Nucleus accumbens (tissue), 56 donors: ENCODE measurements at places on chromosomes 5 and 9.

- no peak for DNase-seq
Measured at GRCh38 chr9:132108728-132109127, 29.1 kb upstream of the MED27 start.

GRCh38 chr5:23450187-23450586 is 57.2 kb upstream of the PRDM9 start:
- no peak for DNase-seq

- DNase-seq: no peak
Measured at GRCh38 chr9:101585740-101586139, 9.0 kb downstream of the PPP3R2 start.

DNA sequence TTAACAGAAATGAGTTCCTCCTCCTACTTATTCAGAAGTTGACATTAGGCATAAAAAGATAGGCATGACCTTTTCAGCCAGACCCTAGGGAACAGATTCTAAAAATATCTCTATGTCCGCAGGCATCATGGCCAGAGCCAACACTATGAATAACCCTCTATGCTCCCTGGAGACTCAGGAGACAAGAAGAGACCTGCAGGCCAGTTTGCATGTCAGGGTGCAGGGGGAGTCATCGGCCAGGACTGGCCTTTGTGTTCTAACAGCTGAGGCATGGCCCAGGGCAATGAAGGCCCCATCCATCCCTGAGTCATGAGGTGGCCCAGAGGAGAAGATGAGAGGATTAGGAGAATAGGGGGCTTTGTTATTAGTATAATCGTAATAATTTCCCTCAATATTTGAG is 93.8 kb downstream of the TMEM215 start:
- no peak for DNase-seq

GRCh38 chr9:106066940-106067524 is 372.7 kb downstream of the TMEM38B start:
- no peak for DNase-seq

- no peak for DNase-seq
Measured at GRCh38 chr9:137465720-137466388, 6.7 kb upstream of the NSMF start.

DNA sequence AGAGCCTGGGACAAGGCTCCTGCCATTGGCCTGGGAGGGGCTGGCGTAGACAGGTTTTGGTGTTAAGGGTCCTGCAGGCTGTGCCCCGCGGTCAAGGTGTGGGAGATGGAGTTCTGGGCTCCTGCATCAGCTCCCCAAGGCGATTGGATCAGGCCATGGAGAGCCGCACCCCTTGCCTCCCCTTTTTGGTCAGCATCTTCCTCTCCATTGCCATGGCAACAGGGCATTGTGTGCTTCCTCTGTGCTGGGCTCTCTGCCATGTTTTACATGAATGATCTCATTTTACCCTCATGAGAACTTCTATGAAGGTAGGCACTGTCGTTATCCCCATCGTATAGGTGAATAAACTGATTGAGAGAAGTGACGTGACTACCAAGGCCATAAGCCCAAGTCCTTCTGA is 344.3 kb upstream of the CLINT1 start:
- DNase-seq: no peak

DNA sequence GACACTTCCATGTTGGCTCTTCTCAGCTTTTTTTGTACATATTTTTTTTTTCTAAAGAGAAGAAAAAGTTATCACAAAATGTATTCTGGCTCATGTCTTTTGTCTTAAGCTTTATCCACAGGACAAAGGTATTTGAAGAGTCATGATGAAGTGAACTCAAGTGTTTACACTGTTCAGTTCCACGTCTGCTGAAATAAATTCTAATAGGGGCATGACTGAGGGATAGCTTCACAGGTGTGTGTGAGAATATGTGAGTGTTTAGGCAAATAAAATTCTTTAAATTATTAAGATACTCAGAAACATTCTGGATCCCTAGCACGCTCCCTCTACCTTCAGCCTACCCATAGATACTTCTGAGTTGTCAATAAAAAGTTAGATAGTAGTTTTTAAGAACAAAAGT is 59.8 kb downstream of the BAAT start:
- no peak for DNase-seq

DNA sequence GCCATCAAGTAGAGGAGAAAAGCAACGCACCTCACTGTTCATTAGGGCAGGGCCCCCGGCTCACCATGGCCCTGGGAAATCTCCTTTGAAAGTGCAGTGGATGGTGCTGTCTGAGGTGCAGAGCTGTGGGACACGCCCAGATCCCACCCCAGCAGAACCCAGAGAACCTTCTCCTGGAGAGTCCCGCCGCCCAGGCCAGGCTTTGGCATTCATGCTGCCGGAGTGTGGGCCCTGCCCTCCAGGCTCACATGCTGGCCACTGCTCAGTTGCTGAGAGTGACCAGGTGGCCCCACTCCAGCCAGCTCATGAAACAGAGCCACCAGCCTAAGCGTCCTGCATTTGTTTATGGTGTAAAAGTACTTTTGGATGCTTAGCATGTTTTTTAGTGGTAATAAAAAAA is 23.8 kb upstream of the LRRC14B start:
- no peak for DNase-seq

DNA sequence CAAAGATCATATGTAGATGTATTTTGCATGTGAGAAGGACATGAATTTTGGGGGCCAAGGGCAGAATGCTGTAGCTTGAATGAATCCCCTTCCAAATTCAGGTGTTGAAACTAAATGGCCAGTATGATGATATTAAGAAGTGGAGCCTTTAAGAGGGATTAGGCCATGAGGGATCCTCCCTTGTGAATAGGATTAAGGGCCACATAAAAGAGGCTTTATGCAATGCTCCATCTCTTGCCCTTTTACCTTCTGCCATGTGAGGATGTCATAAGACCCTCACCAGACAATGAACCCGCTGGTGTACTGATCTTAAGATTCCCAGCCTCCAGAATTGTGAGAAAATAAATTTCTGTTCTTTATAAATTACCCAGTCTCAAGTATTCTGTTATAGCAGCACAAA is 206.1 kb downstream of the YTHDC2 start:
- DNase-seq: no peak

- DNase-seq: no peak
Measured at GRCh38 chr5:160197341-160198144, 31.8 kb upstream of the FABP6 start.

DNA sequence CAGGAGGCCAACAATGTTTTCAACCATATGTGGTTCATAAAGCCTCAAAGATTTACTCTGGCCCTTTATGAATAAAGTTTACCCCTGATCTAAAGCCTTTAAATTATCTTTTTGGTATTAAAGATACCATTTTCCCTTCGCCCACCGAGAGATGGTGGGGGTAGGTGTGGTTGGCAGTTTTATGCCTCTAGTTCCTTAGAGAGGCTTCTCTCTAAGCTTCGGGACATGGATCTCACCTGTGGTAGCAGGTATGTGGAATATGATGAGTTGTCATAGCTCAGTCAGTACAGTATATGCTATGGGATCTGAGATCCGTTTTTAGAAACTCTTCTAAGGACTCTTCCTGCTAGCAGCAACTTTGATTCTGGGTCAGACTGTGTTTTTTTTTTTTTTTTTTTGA is 2.3 kb downstream of the UQCRQ start:
- no peak for DNase-seq

GRCh38 chr9:19512103-19512832 is 103.5 kb downstream of the ACER2 start:
- DNase-seq: no peak

GRCh38 chr9:15068261-15068660 is 158.0 kb upstream of the FREM1 start:
- no peak for DNase-seq

DNA sequence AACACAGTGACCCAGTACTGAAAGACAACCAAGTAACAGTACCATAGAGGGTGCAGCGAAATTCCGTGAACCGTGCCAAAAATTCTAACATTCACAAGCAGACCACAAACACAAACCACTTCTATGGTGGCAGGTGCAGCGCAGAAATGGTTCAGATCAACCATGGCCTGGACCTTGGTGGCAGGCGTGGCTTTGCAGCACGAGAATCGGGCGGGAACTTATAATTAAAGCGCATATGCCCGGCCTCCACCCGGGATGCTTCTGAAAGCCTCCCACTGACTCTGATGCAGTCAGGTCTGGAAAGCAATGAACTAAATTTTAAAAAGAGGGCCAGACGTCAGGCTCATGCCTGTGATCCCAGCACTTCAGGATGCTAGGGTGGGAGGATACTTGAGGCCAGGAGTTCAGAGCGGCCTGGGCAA is 68.0 kb upstream of the TBC1D9B start:
- no peak for DNase-seq

- no peak for DNase-seq
Measured at GRCh38 chr9:93670208-93671019, 94.0 kb downstream of the PHF2 start.

DNA sequence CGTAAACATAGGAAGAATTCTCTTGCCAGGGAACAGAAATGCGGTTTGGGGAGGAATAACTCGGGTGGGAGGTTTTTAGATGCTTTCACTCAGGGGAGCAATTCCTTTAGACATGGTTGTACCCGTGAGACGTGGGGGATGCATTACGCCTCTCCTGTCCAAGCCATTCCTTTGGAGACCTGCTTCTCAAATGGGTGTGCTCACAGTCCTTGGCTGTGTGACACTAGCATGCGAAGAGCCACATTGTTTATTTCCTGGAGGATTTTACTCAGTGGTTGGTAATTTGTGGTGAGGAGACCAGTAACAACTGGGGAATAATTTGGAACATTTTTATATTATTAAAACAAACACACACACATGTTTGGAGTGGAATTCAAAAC is 18.5 kb downstream of the COL15A1 start:
- DNase-seq: no peak

- no peak for DNase-seq
Measured at GRCh38 chr5:137395011-137395755, 103.9 kb downstream of the SPOCK1 start.

DNA sequence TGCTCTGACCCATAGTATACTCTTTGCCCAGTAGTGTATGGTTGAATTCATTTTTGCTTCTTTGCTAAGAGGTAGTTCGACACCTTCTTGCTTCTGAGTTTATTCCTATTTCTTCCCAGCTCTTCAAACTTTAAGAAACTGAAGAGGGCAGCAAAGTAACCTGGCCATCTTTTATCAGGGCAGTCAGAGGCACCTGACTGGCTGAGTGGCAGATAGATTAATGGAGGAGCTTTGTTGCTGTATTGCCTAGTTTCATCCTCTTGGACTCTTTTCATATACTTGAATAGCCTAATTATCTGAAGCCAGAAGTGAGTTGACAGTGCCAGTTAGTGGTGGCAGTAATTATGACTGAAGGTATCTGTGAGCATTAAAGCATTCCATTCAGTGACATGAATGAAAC is 82.5 kb downstream of the UHRF2 start:
- no peak for DNase-seq

- no peak for DNase-seq
Measured at GRCh38 chr5:135207866-135208265, 173.8 kb upstream of the PITX1 start.

DNA sequence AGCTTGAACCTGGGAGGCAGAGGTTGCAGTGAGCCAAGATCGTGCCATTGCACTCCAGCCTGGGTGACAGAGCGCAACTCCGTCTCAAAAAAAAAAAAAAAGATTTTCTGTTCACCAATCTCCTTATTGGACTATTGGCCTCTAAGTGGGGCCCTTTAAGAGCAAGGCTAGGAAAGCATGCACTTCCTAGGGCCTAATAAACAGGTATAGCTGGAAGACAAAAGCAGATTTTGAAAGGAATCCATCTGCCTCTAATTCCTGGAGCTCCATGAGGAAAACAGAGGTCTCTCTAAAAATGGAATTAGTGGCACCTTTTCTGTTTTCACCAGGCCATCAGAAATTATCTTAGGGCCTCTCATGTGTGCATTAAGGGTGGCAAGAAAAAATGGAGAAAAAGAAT is 70.0 kb downstream of the RGMB start:
- no peak for DNase-seq

- no peak for DNase-seq
Measured at GRCh38 chr9:95857896-95858295, 17.6 kb upstream of the ERCC6L2 start.

DNA sequence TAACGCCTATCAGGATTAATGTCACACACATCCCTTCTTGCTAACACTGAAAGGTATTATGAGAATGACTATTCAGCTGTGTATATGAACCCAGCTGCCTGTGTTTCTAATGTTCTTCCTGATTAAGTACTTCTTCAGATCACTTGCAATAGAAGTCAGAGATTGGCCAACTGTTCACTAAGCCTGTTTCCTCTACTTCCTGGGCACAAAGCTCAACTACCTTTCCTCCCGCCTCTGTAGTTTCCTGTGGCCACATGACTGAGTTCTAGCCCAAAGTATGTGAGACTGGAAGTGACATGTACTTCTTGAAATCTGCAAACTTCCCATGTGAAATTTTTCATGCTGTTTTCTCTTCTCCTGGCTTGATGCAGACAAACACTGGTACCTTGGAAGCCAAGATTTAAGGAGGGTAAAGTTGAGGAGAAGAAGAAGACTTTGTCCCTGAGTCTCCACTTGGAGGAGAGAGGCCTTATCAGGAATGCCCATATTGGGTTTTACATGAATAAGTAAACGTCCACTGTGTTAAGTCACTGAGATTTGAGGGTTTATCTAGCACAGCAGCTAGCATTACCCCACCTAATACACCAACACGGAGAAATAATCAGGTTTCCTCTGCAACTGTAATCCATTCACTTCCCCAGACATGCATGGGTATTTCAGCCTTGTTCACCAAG is 58.6 kb downstream of the SLIT3 start:
- DNase-seq: no peak

GRCh38 chr5:59785676-59786333 is 107.7 kb downstream of the PDE4D start:
- DNase-seq: no peak

DNA sequence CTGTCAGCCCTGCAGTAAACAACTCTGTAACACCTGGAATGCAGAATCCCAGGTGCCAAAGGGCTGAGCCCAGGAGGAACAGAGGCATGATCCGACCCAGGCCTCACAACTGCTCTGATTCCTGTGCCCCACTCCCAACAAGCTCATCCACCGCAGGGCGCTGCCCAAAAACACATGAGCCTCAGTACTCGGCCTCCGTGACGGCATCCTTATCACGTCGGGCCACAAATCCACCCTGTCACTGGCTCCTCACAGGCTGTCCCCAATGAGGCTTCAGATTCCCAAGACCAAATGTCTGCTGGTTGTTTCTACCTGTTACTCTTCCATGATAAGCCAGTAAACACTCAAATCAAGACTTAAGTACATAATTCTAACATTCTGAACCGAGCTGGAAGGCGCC is 15.2 kb downstream of the QSOX2 start:
- no peak for DNase-seq

GRCh38 chr9:114124666-114125475 is 25.8 kb upstream of the KIF12 start:
- DNase-seq: no peak

DNA sequence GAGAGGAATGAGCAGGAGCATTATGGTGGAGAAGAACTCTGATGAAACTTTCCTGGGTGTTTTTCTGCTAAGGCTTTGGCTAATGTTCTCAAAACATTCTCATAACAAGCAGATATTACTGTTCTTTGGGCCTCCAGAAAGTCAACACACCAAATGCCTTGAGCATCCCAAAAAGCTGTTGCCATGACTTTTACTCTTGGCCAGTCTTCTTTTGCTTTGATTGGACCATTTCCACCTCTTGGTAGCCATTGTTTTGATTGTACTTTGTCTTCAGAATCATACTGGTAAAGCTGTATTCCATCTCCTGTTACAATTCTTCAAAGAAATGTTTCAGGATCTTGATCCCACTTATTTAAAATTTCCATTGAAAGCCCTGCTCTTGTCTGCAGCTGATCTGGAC is 139.6 kb downstream of the MAN2A1 start:
- DNase-seq: no peak
